ENCODE measurements at places on chromosomes 6 and 20.

GRCh38 chr6:56579155-56579851 is 63.4 kb downstream of the DST start:
- DNase-seq: no peak

GRCh38 chr6:168318579-168319278 is 848 bp downstream of the DACT2 start:
- DNase-seq: no peak

- peak; percentile 94 for DNase-seq
Measured at GRCh38 chr6:31737991-31738979, 1.5 kb upstream of the MSH5 start.

GRCh38 chr6:90905351-90905750 is 318.5 kb upstream of the MAP3K7 start:
- no peak for DNase-seq

- no peak for DNase-seq
Measured at GRCh38 chr20:34030456-34030855, 36.7 kb downstream of the RALY start.

DNA sequence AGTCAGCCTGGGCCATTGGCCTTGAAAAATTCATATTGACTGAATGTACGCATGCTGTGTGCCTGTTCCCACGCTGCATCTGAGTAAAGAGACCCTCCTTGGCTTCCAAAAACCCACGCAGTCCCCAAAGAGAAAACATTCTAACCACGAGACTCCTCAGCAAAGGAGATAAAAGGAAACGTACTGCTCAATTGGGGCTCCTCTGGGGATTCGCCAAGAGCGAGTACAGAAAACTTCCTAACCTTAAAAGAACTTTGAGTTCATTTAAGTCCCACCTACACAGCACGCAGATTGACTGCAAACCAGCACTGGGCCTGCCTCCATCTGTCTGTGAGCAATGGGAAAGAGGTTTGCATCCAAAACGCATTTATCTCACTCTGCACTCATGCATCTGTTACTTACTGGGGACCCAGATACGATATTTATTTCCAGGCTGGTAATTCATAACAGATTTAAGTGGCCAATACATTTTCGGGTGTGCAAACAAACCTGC is 505.9 kb upstream of the CHD6 start:
- DNase-seq: no peak

- DNase-seq: no peak
Measured at GRCh38 chr6:54076159-54076789, 35.0 kb upstream of the MLIP start.

DNA sequence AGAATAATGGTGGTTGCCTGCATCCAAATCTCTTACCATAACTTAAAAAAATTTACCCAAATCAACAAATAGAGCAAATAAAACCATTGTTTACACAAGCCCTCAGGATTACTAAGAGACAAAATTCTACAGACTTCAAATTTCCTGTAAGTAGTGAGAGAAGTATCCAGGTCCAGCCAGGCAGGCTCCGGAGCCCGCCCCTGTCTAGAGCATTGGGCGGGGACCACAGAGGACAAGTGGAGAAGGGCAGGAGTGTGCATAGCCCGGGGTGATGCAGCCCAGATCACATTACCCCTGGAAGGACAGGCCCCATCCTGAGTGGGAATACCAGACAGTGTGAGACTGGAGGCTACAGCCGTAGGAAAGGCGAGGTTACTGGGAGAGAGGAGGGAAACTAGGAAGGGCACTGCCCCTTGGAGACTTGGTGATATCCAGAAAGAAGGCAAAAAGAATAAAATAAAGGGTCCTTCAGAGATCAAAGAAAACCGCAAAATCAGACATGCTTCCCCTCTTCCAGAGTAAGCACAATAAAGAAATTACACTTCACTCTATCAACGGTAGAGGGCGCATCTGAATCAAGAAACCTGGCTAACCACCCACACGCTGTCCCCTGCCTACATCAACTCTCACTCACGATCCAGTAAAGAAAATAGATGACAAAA is 26.6 kb downstream of the RIN2 start:
- peak; percentile 89 for DNase-seq

GRCh38 chr20:701401-702129 is 26.0 kb upstream of the SCRT2 start:
- no peak for DNase-seq

DNA sequence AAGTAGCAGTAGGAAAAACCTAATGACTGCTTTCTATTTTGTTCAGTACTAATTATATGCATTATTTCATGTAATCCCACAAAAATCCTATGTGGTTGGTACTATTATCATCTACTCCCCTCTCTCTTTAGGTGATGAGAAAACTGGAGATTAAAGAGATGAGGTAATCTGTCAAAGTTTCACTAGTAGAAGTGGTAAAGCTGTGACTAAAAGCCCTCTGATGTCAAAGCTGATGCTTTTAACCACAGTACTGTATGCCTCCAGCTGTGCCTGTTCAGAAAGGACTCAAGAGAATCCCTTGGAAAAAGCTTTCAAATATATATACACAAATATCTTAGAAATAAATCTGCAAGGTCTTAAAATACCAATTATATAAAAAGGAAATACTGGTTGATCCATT is 38.0 kb downstream of the PHIP start:
- peak; percentile 71 for DNase-seq

DNA sequence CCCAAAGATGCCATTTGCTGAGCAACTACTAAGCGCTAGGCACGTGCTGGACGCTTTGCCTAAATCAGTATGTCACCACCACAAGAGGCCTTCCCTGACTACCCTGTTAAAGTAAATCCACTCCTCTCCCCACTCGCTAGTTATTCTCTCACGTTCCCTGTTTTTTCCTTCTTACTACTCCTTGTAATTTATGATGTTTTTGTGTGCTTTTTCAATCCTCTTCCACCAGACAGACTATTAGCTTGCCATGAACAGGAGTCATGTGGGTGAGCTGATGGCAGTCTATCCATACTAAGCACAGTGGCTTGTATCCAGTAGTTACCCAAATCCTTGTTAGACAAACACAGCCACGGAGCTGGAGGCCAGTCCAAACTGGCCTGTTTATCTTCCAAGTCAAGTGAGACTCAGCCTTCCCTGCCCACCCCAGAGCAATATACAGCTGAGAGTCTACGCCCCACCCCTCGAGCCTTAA is 41.2 kb downstream of the C6orf132 start:
- peak; percentile 65 for DNase-seq

DNA sequence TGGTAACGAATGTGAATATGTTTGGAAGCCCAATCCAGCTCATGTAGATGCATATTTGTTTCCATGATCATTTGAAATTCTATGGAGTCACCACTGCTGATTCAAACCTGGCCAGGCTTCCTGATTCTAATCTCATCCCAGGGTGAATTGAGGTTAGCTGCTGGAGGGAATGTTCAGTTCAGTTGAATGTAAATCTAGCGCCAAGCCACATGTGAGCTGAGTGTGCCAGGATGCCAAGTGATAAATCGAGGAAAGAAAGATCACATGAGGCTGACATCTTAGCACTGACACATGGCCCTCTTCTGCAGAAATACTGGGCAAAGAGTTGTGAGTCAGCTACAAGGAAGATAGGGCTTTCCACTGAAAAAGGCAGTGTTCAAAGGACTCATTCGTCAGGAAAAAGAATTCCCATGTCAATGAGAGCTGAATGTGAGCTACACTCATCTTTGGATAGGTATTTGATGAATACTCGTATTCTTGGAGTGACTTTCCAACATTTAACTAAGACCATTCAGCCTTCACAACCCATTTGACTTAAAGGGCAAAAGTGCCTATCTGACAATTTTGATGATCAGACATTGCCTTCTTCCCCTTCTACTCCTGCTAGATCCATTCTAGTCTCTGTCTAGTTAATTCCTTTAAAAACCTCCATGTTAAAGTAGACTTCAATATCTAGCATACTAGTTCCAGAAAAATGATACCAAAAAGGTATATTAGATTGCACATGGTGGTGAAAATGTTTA is 172.1 kb downstream of the MTFR2 start:
- DNase-seq: peak; percentile 85

GRCh38 chr6:136982928-136983327 is 60.8 kb downstream of the SLC35D3 start:
- DNase-seq: no peak

DNA sequence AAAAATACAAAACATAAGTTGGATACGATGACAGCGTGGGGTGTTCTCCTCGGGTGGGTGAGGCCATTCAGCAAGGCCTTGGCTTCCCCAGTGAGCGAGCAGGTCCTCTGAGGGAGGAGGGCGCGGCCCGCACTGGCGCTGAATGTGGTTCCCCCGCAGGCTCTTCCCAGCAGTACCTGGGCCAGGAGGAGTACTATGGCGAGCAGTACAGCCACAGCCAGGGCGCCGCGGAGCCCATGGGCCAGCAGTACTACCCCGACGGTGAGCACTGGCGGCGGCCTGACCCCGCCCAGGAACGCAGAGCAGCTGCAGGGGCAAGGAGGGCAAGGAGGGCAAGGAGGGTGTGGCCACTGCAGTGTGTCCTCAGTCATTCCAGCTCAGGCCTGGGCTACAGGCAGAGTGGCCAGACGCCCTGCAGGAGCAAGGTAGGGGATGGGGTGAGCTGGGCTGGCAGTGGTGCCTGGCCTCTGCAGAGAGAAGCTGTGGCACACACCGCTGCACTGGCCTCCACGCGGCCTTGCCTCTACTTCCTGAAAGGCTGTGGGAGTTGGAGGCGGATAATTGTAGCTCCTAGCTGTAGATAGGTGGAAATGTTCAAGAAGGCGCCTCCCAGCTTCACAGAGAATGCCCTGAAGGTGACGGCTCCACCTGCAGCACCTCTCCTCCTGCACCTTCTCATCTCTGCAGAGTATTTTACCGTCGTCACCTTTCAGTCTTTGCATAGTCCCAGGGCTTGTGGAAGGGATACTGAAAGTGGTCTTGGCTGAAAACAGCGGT is 18.7 kb upstream of the MTG2 start:
- no peak for DNase-seq

DNA sequence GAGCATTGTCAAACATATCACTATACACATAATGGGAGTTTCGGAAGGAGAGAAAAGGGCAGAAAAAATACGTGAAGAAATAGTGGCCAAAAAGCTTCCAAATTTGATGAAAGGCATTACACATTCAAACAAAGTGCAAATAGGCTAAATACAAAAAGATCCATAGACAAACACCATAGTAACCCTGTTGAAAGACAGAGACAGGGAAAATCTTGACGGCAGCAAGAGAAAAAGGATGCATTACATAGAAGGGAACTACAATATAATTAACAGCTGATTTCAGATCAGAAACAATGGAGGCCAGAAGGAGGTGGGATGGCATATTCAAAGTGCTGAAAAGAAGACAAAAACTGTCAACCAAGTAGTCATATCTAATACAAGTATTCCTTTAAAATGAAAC is 170.8 kb downstream of the MRPL14 start:
- DNase-seq: no peak

DNA sequence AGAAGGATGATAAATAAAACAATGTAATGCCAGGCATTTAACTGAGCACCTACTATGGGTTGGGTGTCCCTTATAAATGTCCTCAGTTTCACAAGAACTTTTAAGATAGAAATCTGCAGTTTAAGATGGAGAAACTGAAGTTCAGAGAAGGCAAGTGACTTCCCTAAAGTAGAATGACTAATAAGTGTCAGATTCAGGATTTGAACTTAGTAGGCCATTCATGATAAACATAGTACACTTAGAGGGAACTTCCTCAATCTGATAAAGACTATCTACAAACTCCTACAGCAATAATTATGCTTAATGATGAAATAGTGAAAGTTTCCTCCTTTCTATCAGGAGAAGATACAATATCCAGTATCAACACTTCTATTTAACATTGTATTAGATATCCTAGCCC is 43.9 kb downstream of the NCR2 start:
- DNase-seq: no peak

GRCh38 chr20:62691487-62691886 is 17.1 kb upstream of the NTSR1 start:
- DNase-seq: no peak
